ENCODE measurements at places on chromosomes 4 and X. TPM values are rescaled to one million over a fixed set of nuclear protein-coding genes. Genes with fewer than 3 reads are reported as not detected.

The MAGEC2 gene
- 0.17 TPM for total RNA-seq

The STPG2 gene
- 0.19 TPM for total RNA-seq

The RHOXF1 gene
- 0.45 TPM for total RNA-seq

The GPR143 gene
- total RNA-seq: 0.62 TPM

The EDA2R gene
- 2.5 TPM for total RNA-seq

The ZFX gene
- 44.4 TPM for total RNA-seq

The LAMP2 gene
- 43.4 TPM for total RNA-seq

The GAGE12J gene
- not detected for total RNA-seq

The FRAS1 gene
- total RNA-seq: 4.0 TPM

The KLF8 gene
- total RNA-seq: 2.3 TPM

The YY2 gene
- total RNA-seq: 0.66 TPM

The PAGE2B gene
- not detected for total RNA-seq

The CLNK gene
- 0.16 TPM for total RNA-seq

The NR0B1 gene
- total RNA-seq: not detected

The DKK2 gene
- total RNA-seq: not detected

The NUP62CL gene
- total RNA-seq: 3.7 TPM

The LDOC1 gene
- 3.8 TPM for total RNA-seq

The USP27X gene
- total RNA-seq: 1.0 TPM

The ARR3 gene
- not detected for total RNA-seq

The STK32B gene
- 0.82 TPM for total RNA-seq

The RNF128 gene
- total RNA-seq: 41.5 TPM

The ZIC3 gene
- total RNA-seq: not detected

The KLHL4 gene
- 0.15 TPM for total RNA-seq

The CLCN5 gene
- 10.0 TPM for total RNA-seq

The IL1RAPL1 gene
- total RNA-seq: 0.10 TPM

The GAGE13 gene
- not detected for total RNA-seq

The GDPD2 gene
- 5.0 TPM for total RNA-seq

The MAEA gene
- total RNA-seq: 65.8 TPM

The UCP1 gene
- total RNA-seq: not detected

The S100G gene
- total RNA-seq: not detected

The CDKL2 gene
- total RNA-seq: 1.1 TPM

The SSX4B gene
- total RNA-seq: not detected

The TCEAL7 gene
- 0.82 TPM for total RNA-seq

The TKTL1 gene
- total RNA-seq: not detected

The AMOT gene
- total RNA-seq: 23.3 TPM

The TRIML2 gene
- total RNA-seq: not detected

The FTSJ1 gene
- 38.7 TPM for total RNA-seq

The MAGEE1 gene
- total RNA-seq: 0.82 TPM

The TACC3 gene
- 20.6 TPM for total RNA-seq

The CRMP1 gene
- 0.49 TPM for total RNA-seq

The BBS12 gene
- 4.8 TPM for total RNA-seq

The SNCA gene
- total RNA-seq: 1.2 TPM

The ZFP92 gene
- 0.29 TPM for total RNA-seq

The CD38 gene
- 2.5 TPM for total RNA-seq

The CLGN gene
- total RNA-seq: 0.25 TPM

The BBS7 gene
- 15.6 TPM for total RNA-seq

Measured in colonic mucosa (tissue), 4 donors.